Chondrocyte (in vitro differentiated cells): ENCODE measurements at places on chromosomes 2 and 18. TPM values are rescaled to one million over a fixed set of nuclear protein-coding genes. Genes with fewer than 3 reads are reported as not detected.

The C2orf78 gene
- not detected in 3 replicates for total RNA-seq

The MGAT4A gene
- total RNA-seq = 1.7 to 2.2 TPM (median 2.1 TPM) in 3 replicates

DNA sequence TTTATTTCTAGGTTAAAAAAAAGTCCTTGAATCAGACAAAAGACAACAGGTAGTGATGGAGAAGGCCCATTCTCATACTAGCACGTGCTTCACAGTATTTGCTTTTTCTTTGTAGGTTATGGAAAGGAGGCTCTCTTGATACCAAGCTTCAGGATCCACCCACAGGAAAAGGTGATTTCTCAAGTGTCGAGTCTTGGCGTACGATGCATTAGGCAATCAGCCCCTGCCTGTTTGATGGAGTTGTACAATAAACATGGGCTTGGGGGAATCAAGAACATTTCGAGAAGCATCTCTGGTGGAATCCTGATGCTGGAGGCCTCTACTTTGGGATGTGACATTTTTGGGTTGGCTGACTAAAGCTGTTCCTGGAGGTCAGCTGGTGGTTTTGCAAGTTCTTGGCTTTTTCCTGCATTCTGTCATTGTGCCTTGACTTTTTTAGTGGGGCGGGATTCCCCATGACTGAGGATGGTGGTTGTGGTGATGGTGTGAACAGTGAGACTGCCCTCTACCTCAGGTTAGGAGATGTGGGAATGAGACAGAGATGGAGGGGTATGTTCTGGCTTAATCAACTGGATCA, 231.5 kb upstream of the SPRED2 start:
- no peak for DNase-seq

DNA sequence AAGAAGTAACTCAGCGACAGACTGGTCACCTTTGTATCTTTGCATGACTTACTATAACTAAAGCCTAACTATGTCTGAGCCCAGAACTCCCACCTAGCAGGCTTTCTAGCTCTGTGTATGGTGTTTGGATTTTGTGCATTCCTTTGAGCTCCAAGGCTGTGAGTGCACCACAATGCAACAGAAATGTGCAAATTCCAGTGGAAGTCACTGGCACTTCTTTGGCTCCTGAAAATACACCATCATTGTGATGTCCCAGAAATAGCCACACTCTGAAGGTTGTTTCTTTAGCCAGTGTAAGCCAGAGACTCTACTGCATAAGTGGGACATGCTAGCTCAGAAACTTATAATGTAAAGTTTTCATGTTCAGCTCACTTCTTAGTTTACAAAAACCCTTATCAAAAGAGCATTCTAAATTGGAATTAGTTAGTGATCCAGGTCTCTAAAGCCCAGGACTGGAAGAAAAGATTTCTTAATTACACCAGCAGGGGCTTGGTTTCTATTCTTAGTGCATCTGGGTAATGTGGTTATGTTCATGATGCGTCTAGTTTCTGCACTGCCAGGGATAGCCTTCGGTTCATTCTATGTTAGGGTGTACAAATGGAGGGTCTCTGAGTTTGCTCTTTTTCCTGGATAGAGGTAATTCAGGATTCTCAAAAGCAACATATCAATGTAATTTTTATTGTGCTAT, 1239.5 kb upstream of the ZEB2 start:
- DNase-seq = no peak

- DNase-seq = no peak
These were observed 47.5 kb downstream of the TRIB2 start for GRCh38 chr2:12764075-12764730.

- no peak for DNase-seq
These were observed 57.0 kb upstream of the CYRIA start for GRCh38 chr2:16722677-16723076.
